Stimulated activated CD4-positive, alpha-beta T cell treated with anti-CD3 and anti-CD28 coated beads, TNF-alpha, amount 100 ng/mL, for 4 hours (primary cell): ENCODE measurements at places on chromosomes 2 and 18.

GRCh38 chr2:101087638-101088037 lies 63.5 kb downstream of the TBC1D8 start:
- no peak for DNase-seq

GRCh38 chr2:203072371-203072770 lies 57.7 kb downstream of the NBEAL1 start:
- no peak for DNase-seq

DNA sequence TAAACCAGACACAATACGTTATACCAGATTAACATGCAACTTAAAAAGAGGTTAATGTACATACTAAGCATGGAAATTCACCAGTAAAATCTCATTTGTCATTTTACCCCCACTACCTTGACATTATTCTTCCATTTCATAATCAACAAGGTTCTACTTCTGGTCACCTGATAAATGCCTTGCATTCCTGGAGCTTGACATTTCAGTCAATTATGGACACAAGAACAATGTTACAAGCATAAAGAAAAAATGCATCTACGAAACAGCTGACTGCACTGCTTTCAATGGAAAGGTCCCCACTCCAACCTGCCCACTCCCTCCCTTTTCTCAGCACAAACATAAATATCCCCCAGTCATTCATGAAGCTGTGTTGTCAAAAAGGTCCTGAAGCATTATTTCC lies 31.4 kb downstream of the ARL5A start:
- DNase-seq: no peak

GRCh38 chr18:37006742-37007141 lies 177.8 kb downstream of the KIAA1328 start:
- no peak for DNase-seq

GRCh38 chr2:99096728-99097127 lies 44.8 kb upstream of the C2orf15 start:
- DNase-seq: no peak

DNA sequence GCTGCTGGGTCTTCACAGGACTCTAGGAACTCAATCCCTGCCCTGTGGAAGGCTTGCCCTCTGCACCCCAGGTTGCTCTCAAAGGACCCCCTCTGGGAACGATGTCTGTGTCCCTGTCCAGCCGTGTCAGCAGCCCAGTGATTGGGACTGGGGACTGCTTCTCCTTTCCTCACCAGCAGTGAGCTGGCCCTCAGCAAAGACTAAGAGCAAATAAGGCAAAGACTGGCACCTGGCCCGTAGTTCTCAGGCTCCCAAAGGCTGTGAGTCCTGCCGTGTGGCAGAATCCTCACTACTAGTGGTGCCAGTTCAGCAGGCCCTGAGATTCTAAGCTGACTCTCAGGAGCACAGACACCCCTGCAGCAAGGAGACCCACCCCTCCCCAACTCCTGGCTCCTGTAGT lies 47.8 kb downstream of the TMEM163 start:
- no peak for DNase-seq

DNA sequence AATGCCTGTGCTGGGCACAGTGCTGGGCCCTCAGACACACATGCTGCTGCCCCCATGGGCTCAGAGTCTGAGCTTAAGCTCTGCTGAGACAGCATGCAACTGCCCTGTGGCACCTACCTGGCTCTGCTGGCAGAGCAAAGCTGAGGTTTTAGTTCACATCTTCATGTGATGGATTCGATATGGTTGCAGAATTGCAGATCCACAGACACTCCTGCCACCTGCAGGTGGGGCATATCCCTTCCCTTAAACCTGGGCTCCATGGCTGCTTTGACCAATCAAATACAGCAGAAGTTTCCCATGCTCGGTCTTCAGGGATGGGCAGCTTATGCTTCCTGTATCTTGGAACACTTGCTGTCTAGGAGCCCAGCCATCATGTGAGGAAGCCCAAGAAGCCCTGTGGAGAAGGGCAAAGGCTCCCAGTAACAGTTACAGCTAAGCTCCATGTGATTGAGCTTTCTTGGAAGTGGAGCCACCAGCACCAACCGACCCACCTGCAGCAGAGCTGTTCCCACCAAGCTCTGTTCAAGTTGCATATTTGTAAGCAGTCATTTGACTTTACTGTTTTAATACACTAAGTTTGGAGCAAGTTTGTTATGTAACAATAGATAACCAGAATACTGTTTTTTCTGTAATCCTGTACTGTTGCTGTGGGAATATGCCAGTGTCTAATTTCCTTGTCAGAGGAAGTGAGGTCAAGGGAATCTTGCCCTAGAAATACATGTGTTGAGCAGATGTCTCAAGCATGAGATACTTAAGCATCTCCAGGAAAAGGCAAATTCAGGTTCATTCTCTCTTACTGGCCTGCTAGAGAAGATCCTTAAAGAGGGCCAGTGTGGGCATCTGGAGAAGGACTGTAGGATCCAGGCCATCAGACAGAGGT lies 79.3 kb downstream of the SH3RF3 start:
- no peak for DNase-seq

- DNase-seq: peak; percentile 24
Observed at GRCh38 chr2:43219383-43220228, 6.8 kb downstream of the ZFP36L2 start.

DNA sequence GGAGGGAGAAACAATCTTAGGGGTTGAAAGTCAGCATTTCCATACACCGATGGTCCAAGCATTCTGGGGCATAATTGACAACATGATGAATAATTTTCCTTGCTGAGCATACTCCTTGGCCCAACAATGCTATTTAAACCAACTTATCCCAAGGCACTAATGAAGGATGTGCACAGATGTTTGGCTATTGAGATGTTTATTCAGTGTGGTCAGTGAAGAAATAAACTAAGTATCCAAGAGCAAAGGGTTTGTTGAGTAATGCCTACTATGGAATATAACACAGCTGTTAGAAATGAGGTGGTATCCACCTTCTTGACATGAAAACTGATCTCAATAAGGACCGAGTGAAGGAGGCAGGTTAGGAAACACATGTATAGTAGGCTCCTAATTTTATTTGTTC lies 53.9 kb upstream of the RAB6D start:
- no peak for DNase-seq

GRCh38 chr2:156321243-156321904 lies 11.1 kb downstream of the NR4A2 start:
- DNase-seq: no peak

DNA sequence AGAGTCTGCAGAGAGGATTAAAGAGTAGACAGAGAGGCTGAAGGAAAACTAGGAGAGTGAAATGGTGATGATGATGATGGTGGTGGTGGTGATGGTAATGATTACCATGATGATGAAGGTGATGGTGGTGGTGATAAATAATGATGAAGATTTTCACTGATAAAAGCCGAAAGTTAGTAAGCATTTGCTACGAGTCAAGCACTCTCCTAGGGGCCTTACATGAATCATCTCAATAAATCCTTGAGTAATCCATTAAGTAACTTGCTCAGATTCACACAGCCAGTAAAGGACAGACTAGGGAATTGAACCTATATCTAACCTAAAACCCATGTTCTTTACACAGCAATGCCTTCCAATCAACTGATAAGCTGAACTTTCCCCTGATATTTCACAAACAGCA lies 106.7 kb upstream of the PGAP1 start:
- no peak for DNase-seq

GRCh38 chr2:2484301-2484700 lies 153.2 kb upstream of the MYT1L start:
- no peak for DNase-seq

GRCh38 chr18:48545757-48546321 lies 7.0 kb downstream of the CTIF start:
- DNase-seq: no peak

DNA sequence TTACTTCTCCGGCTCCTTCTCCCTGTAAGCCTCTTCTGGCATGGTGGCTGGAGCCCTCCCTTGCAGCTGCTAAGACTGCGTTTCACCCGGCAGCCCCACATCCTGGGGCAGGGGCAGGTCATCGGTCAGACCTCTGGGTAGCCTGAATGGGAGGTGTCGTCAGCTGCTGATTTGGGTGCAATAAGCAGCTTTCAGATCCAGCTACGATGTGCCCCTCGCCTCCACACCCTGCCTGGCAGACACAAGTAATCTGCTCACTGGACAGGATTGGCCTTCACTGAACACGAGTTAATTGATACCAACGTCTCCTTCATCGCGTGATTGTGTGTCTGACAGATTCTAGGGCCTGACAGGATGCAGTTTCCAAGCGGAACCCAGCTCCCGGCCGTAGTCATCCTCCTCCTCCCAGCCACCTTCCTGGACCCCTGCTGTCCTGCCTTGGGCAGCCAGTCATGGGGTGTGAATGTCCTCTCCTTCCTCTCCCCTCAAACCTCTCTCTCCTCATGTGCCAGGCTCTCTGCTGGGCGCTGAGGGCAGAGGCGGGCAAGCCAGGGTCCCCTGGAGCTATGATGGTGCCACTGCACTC lies 18.9 kb upstream of the PDIA6 start:
- no peak for DNase-seq

GRCh38 chr2:11899264-11899818 lies 152.9 kb downstream of the LPIN1 start:
- no peak for DNase-seq

GRCh38 chr2:120764991-120765677 lies 29.5 kb downstream of the GLI2 start:
- DNase-seq: no peak

GRCh38 chr2:53751728-53752127 lies 15.9 kb upstream of the CHAC2 start:
- DNase-seq: no peak

DNA sequence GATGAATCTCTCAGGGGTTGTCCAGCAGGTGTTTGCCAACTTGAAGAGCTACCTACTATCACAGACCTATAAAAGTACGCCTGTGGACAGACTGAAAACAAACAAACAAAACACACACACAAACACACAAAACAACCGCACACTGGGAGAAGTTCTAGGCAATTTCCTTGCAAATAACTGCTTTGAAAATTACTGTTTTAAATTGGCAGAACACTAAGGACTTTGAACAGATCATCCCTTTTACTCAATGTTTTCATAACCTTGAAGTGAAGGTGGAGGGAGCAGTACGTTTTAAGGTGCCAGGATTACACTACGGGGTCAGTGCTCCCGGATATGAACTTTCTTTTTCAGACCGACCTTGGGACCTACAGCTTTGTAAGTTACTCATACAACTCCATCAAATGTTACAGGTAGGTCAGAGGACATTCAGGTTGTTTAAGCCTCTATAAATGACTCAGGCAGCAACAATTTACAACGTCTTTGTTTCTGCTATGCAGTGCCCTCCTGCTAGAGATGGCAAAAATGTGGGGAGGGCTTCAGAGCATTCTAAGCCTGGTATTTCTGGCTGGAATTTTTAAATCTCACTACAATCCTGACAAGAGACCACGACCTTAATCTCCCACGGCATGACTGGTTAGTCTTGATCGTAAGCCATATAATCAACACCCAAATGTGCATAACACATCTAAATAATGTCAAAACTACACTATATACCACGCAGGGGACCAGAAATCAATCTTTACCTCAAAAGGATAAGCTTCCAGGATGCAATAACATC lies 1.4 kb upstream of the SLC20A1 start:
- DNase-seq: no peak

- DNase-seq: no peak
Observed at GRCh38 chr2:56012221-56012765, 88.7 kb upstream of the EFEMP1 start.

DNA sequence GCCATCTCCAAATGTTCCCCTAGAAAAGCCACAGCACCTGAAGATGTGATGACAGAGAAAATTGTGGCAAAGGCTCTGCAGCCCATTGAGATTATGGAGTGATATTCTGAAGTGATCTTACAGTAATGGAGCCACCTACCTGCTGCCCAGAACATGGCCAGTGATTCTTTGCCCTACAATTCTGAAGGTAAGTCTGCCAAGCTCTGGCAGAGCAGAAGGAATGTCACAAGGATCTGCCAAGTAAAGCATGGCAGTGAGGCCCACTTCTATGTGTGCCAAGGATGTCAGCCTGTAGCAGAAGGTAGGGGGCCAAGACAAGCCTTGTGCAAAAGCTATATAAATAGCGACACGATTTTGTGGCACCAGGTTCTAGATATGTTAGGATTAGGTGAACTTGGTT lies 155.1 kb downstream of the RND3 start:
- DNase-seq: no peak

- no peak for DNase-seq
Observed at GRCh38 chr2:11305958-11306357, 38.5 kb downstream of the ROCK2 start.

DNA sequence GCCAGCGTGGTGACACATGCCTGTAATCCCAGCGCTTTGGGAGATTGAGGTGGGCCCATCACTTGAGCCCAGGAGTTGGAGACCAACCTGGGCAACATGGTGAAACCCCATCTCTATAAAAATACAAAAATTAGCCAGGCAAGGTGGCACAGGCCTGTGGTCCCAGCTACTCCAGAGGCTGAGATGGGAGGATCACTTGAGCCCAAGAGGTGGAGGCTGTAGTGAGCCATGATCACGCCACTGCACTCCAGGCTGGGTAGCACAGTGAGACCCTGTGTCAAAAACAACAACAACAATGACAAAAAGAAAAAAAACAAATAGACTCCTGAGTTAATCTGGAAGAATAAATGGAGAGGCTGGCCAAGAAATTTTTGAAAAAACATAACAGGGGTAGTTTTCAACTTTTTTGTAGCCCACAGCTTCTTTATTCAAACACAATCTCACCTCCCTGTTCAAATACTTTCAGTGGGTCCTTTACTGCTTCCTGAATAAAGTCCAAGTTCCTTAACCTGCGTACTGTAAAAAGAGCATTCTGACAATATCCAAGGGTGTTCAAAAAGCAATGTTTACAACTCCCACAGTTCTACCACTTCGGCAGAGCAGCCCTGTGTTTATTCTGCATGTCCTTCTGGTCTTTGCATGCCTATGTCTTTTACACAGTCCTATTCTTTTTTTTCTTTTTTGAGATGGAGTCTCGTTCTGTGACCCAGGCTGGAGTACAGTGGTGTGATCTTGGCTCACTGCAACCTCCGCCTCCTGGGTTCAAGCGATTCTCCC lies 53.5 kb downstream of the LRRFIP1 start:
- no peak for DNase-seq

GRCh38 chr2:51969347-51969746 lies 937.4 kb upstream of the NRXN1 start:
- no peak for DNase-seq

DNA sequence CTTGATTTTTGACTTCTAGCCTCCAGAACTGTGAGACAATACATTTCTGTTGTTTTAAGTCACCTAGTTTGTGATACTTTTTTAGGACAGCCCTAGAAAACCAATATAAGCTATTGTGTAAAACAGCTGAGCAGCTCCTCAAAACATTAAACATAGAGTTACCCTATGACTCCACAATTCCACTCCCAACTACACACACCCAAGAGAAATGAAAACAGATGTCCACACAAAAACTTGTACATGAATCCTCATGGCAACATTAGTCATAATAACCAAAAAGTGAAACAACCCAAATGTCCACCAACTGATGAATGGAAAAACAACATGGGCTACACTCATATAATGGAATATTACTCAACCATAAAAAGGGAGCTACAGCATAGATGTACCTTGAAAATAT lies 32.6 kb downstream of the TNS1 start:
- no peak for DNase-seq

- no peak for DNase-seq
Observed at GRCh38 chr2:181673173-181673572, 7.1 kb downstream of the NEUROD1 start.
